ENCODE measurements at places on chromosomes 13 and 19. TPM values are rescaled to one million over a fixed set of nuclear protein-coding genes. Genes with fewer than 3 reads are reported as not detected.

The SYCN gene
- 0.76 TPM for total RNA-seq

The ZNF285 gene
- total RNA-seq, result 3.6 TPM

The VAV1 gene
- total RNA-seq, result 8.7 TPM

The MAB21L1 gene
- total RNA-seq, result 0.06 TPM

The ZNF578 gene
- total RNA-seq, result 1.2 TPM

The FGF22 gene
- total RNA-seq, result 0.14 TPM
